ENCODE measurements at places on chromosomes 1 and 21.
A peak's percentile ranks its signal among the peaks of the same experiment; 100 is the strongest.

DNA sequence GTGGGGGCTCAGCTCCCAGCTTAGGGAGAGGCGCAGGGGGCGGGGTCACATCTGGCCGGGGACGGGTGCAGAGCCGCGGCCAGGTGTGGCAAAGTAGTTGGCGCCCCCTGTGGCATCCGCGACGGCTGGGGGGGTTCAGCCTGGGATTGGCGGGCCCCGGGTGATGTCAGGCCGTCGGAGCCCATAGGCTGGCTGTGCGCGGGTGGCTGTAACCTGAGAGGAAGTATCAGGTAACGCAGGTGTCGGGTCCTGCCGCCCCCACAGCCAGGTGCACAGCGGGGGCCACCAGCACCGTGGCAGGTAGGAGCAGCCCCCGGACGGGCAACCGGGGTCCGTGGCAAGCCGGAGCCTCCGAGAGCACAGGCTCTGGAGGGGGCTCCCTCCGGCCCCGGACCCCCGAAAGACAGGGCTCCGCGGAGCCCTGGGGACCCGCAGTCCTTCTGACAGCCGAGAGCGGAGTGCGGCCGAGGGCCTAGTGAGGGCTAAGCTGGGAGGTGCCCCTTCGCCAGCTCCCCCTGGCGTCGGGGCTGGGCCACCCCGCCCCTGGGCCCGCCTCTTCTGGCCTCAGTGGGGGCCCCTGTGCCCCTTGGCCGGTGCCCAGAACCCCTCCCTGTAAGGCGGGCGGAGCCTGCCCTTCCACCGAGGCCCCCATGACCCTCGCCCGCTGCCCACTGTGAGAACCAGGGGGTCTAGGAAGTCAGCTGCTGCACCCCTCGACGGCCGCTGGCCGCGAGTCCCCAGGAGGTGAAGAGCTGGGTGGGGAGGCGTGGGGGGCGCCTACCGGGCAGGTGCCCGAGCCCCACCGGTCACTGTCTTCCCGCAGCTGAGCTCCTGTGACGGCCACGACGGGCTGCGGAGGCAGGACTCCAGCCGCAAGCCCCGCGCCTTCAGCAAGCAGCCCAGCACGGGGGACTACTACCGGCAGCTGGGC, 17.9 kb downstream of the TNFRSF25 start:
- DNase-seq: no peak

DNA sequence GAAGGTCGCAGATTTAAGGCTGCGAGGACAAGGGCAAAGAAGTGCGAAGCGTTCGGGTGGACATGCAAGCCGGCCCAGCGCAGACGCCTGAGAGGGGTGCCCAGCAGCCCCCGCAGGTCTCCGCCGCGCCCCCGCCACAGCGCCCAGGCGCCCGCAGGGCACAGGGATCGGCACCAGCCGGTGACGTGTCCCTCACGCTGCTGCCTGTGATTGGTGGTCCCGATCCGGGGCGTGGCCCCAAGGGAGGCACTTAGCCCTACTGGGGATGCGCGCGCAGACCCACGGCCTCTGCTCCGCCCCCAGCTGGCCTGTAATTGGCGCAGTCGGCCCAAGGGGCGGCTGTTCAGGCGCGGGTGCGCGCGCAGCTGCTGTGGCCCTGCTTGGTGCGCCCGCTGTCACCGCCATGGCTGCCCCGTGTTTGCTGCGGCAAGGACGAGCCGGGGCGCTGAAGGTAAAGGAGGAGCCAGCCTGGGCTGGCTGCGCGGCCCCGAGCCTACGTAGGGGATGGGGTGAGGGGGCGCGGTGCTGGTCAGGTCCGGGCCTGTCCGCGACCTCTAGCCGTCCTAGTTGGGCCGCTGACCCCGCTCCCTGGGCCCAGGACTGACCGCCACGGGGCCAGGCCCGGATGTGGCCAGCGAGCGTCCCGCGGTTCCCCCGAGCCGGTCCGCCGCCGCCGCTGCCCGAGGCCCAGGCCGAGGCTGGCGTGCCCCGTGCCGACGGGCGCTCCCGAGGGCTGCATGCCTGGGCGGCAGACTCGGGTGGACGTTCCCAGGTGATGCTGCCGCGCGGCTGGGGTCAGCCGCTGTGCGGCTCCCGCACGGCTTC, at the start of gene NDUFV3:
NDUFV3 (plus strand) TSS at position 379 of the 825 bp plus-strand sequence; CDS start at position 404, 25 bp downstream.
- peak; percentile 97 for DNase-seq

GRCh38 chr1:176174108-176174507, 33.0 kb downstream of the COP1 start:
- DNase-seq: peak; percentile 2

DNA sequence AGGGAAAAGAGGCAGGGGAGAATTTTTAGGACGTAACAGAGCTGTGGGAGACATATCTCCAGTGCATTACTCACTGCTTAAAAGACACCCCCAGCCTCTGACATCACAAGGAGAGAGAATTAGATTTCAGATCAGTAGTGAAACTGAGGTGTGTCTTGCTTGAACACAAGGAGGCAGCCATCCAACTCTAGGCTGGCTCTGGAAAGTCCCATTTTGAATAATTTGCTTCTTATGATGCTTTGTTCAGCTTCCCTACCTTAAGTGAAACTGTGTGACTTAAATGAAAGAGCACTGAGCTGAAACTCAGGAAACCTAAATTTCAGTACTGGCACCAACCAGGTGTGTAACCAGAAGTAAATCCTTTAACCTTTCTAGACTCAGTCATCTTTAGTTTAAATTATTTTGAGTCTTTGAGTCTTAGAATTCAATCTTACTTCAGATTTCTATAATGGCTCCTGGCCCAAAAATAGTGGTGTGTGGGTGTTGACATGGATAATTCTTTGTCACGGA, 251.6 kb upstream of the SGIP1 start:
- peak; percentile 94 for DNase-seq

DNA sequence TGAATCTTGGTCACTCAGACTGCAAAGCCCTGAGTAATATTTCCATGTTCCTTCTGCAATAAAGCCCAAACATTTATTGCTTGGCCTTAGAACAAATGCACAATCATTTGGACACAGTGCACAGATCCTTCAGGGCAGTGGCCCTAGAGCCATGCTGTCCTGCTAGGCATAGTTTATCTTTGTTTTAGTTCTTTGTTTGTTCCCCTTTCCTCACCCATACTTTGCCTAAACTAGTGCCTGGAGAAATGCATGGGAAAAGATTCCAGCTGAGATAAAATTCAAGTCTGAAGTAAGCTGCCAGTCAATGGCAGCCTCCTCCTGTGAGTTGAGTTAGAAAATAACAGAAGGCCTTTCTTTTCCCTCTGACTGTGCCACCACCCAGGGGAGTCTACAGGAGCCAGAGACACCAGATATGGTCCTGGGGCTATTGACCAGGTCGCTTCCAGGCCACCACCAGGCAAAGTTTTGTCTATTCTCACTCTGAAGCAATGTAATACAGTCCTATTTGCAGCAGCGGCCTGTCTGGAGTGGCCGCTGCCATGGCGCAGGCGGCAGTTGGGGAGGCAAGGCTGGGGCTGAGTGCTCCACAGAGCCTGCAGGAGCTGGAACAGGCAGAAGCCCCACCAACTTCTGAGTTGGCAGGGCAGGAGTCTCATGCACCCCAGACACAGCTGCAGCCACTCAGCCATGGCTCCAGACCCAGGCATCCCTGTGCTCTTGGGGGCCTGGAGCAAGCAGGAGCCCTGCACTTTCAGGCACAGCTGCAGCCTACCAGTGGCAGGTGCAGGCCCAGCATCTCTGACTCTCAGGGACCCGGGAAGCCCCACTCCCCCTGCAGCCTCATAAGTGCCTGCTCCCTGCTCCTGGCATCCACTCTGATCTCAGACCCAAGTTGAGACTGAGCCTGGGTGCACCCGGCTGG, 258.6 kb downstream of the GPATCH2 start:
- DNase-seq: no peak

DNA sequence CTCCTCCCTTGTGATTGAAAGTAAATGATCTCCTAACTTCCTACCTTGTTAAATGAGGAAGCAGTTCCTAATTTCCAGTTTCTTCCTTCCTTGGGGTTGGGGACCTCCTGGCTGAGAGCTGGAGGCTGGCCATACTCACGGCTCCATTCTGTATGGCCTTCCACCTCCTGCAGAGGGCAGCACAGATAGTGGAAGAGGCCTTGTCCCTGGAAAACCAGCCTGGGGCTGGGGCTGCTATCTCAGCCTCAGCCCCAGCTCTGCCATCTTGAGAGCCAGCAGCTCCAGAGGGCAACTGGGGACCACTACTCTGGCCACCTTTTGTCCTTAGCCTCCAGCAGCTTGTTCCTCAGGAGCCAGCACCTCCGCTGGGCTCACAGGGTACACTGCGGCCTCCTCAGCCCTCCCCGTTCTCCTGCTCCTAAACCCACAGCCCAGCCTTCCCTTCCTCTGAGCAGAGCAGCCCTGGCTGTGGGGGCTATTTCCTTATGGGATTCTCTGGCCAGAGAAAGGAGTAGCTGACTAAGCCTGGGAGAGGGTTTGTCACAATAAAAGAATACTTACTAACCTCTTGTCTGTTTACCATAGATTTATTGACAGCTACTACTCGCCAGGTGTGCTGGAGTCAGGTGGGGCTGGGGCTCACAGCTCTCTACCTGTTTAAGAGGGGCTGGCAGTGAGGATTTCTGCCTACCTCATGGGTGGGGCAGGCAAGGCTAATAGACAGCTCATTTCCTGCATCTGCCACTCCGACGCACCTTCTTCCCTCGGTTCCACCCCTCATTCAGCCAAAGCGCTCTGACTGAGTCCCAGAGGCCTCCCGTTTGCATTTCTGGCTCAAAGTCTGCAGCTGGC, 6.3 kb downstream of the TMEM234 start:
- DNase-seq: peak; percentile 64

DNA sequence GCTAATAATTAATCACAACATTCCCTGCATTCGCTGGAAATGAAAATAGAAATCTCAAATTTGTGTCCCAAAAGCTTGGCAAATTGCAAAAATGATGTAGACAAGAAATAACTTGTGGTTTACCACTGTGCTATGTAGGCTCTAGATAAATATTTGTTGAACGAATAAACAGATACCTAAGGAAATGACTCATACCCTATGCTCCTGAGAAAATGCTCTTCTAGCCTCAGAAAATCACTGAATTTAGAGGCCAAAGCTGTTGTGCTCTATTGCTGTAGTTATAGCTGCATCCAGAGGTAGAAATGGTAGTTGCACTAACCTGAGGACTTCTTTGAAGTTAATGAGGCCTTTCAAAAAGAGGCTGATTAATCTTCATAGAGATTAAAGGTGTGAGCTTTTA, 142.0 kb upstream of the ZNHIT6 start:
- peak; percentile 97 for DNase-seq

DNA sequence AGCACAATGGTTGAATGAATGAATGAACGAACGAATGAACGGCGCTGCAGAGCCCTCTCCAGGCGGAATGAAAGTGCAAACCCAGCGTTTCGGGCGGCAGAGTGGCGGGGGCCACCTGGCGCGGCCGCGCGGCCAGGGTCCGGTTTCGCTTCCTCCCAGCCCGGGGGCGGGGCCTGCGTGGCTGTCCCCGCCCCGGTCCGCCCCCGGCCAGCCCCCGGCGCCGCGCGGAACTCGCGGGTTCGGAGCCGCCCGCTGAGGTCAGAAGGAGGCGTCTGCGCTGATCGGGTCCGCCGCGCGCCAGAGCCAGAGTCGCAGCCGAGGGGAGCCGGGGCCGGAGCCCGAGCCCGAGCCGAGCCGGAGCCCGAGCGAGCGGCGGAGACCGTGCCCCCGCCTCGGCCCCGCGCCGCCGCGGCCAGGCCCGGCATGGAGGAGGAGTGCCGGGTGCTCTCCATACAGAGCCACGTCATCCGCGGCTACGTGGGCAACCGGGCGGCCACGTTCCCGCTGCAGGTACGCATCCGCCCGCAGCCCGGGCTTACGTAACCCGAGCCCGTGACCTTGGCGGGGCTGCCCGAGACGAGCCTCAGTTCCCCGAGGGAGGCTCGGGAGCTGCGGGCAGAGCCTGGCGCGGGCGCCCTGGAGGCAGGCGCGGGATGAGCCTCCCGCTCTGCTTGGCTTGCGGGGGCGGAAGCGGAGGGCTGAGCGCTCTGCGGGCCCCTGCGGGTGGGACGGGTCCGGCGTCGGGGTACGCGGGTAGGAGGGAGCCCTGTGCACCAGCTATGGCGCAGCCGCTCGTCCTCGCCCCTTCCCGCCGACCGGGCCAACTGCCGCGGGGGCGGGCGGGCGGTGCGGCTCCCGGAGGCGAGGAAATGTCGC, at the start of gene PDXK:
PDXK (plus strand) TSS at position 258 of the 876 bp plus-strand sequence; CDS start at position 424, 166 bp downstream.
- DNase-seq: peak; percentile 84

DNA sequence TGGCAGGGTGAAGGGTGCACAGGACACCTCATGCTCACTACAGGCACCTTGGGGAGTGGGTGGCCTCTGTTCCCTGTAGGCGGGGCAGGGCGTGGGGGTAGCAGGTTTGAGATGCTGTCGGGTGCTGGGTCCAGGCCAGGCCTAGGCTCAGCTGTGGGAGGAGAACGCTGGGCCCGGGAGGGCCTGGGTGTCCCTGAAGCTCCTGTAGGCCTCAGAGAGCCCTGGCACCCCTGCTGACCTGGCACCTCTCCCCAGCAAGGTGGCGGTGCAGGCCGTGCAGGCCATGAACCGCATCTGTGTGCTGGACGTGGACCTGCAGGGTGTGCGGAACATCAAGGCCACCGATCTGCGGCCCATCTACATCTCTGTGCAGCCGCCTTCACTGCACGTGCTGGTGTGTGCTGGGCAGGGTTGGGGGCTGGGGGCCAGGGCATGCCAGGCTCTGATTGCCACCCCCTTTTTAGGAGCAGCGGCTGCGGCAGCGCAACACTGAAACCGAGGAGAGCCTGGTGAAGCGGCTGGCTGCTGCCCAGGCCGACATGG, 2.5 kb upstream of the GJC2 start:
- no peak for DNase-seq

- no peak for DNase-seq
Observed at GRCh38 chr1:92459871-92460320, 26.8 kb downstream of the GFI1 start.

- DNase-seq: peak; percentile 66
Observed at GRCh38 chr1:96365596-96366390, 355.8 kb upstream of the PTBP2 start.

GRCh38 chr1:36796733-36797132, 237.6 kb downstream of the GRIK3 start:
- DNase-seq: no peak

GRCh38 chr1:22383526-22384294, 67.9 kb upstream of the ZBTB40 start:
- no peak for DNase-seq

DNA sequence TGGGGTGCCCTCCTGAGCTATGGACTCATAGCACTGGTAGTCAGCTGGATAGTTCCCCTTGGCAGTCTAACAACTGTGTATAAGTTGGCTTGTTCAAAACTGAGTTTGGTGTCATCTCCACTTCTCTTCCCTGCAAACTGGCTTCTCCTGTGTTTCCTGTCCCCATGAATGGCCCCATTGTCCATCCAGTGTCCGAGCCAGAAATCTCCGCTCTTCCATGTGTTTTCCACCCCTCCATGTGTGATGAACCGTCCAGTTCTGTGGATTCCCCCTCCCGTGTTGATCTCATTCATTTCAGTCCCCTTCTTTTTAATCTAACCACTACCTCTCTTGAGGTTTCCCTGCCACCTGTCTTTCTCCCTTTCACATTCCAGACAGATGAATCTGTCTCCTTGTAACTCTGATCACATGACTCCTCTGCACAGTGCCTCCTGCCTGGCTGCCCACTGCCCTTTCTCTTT, 195.7 kb downstream of the ROR1 start:
- peak; percentile 41 for DNase-seq

- DNase-seq: peak; percentile 89
Observed at GRCh38 chr1:219085082-219085481, 88.6 kb upstream of the LYPLAL1 start.

- peak; percentile 93 for DNase-seq
Observed at GRCh38 chr1:8660411-8660828, 157.0 kb downstream of the RERE start.

- DNase-seq: no peak
Observed at GRCh38 chr1:11670747-11671146, 6.7 kb downstream of the FBXO6 start.

- peak; percentile 31 for DNase-seq
Observed at GRCh38 chr1:172141341-172141881, 279.1 kb upstream of the C1orf105 start.
